NCI-H526 treated with DMSO at 0.1 percent for 48 hours (cell line): ENCODE measurements at places on chromosomes 13 and 19.

DNA sequence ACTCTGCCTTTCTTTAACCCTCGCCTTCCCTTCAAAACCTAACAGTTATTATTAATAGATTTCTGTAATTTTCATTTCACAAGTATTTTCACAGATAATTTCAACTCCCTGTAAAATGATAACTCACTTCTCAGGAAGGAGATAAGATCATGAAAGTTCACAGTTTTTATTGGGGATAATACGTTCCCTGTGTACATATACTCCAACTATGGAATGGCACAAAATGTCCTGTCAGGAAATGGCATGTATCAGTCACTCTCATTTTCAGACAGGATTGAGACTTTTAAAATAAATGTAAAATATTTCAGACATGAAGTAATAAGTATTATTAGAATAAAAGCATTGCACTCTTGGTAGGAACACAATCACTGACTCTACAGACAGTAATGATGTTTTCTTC is 932 bp upstream of the TRAPPC2B start:
- DNase-seq, result no peak

DNA sequence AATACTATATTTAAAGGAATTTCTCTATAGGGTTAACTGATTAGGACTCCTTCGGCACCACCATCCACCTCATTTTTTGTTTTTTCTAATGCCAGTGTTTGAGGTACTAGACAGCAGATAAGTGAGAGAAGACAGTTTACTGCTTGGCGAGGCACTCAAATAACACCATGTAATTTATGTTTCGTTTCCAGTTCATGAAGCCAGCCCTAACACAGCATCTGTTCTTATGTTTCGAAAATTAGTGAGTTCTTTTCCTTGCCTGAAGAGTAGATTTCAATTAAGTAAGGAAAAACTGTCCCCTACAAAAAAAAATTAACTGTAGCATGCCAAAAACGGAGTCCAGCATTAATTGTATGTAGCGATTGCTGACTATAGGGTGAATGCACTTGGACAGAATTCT is 409.1 kb downstream of the TBC1D4 start:
- no peak for DNase-seq

DNA sequence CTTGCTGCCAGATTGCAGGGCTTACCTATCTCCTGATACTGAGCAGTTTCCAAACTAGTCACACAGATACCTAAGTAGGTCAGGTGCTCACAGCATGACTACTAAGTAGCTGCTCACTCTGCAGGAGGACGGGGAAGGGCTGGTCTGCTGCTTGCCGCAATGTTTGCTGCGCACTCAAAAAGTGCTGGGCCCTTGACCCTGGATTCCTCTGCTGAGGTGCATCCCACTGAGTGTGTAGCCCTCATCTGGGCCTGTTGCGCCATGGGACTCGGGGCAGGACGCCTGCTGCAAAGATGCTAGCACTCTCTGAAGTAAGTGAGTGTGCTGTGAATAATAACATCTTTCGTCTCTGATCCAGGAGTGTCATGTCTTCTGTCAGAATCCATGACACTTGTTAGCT is 59.2 kb upstream of the MEDAG start:
- no peak for DNase-seq

DNA sequence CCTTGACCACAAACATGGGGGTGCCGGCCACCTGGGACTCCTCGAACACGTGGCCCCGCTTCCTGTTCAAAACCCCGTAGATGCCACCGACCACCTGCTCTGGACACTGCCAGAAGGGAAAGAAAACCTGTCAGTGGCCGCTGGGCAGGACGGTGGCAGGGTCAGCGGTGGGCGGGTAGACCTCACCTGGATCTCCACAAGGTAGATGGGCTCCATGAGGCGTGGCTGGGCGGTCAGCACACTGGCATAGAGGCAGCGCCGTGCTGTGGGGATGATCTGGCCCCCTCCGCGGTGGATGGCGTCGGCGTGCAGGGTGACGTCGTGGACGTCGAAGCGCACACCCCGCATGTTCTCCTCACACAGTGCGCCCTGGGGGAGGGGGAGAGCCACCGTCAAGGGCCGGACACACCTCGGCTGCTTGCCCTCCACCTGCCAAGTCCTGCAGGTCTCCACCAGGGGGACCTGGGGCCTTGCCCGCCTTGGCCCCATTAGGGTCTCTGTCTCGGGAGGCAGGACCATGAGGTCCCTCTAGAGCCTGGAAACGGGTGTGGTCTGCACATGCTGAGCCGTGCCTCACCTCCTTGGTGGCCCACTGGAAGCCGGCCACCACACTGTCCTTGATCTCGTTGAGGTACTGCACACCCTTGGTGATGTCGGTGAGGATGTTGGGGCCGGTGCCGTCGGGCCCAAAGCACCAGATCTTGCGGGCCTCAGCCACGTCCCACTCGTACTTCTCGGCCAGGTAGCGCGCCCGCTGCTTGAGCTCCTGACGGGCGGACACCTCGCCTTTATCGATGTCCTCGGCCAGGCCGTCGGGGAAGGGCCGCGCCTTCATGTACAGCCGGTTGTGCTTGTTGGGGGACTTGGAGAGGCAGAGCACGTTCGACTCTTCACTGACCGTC is 6.6 kb upstream of the DAPK3 start:
- DNase-seq, result no peak

- DNase-seq, result no peak
These were observed 878.8 kb upstream of the KLHL1 start for GRCh38 chr13:70987043-70987442.

DNA sequence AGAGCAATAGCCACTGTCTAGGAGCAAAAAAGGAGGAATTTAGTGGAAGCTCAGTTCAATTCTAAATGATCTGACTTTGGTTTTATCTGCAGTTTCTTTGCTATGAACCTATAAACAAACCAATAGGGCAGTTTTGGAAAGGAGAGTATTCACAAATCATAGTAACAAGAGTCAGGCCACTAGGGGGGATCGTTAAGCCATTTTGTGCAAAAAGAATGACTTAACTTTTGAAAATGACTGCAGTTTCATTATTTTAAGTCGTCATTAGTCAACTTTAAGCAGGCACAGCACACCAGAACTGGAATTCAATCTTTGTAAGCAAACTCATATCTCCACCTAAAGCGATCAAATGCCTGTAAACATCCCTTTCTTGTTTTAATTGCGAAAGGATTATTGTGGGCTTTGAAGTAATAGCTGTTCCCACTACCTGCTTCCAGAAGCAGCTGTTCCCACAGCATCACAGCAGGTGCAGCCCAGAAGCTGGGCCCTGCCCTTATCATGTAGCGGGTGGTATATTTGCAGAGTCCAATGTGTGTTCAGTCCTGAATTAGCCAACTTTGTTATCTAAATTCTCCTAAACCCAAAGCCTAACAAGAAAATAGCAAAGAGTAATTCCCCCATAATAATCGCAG is 51.5 kb downstream of the SOX21 start:
- peak; percentile 58 for DNase-seq

DNA sequence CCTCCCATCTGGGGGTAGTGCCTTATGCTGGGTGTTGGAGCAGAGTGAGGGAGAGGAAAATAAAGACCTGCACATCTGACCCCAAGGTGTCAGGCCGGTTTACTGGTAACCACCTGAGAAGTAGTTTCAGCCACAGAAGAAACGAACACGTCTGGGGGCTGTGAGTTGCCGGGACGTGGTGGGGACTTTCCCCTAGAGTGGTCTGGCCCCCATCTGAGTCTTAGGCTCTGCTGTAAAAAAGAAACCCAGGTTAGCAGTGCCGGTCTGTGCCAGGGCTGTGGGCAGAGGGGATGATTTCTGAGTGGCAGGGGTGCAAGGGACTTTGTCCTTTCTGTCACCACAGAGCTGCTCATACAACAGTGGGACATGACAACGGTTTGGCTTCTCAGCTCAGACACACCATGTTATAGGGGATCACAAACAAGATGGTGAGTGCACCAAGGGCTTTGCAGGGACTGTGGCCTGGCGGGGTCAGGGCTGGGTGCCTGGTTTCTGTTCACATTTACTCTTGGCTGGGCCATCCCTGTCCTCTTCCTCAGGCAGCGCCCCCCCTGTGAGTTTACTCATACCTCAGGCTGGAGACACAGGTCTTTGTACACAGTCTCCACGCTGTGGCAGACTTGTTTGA is 9.0 kb downstream of the GCDH start:
- no peak for DNase-seq

DNA sequence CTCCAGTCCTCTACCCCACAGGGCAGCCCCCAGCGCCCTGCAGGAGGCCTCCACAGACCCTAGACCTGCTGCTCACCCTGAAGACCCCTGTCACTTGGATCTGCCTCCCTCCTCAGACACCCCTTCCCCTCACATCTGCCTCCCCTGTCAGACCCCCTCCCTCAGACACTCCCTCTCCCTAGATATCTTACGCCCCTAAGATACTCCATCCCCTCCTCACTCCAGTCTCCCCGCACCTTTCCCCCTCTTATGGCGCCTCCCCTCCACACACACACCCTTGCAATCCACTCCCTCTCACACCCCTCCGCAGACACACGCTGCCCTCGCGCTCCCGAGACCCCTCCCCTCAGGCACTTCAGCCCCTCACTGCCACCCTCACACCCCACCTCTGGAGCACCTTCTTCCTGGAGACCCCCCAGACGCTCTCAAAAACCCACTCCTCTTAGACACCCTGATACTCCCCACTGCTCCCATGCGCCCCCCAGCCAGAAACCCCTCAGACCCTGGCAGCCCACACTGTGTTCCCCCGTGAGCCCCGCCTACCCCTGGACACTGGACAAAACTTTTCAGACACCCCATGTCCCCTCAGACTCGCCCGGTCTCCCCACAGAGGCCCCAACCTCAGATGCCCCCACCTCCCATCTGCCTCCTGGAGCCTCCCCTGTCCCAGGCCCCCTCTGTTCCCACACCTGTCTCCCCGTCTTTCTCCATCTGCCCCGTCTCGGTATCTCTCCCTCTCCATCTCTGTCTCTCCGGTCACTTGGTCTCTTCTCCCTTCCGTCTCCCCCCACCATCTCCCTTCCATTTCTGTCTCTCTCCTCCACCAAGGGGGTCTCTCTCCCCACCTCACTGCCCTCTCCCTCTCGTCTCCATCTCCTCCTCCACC is 14.5 kb downstream of the ERFL start:
- no peak for DNase-seq

- DNase-seq, result no peak
These were observed 422.1 kb downstream of the COG6 start for GRCh38 chr13:40077396-40078027.

GRCh38 chr13:86446311-86446710 is 647.1 kb upstream of the SLITRK6 start:
- no peak for DNase-seq

GRCh38 chr19:20269461-20269860 is 102.4 kb downstream of the ZNF486 start:
- no peak for DNase-seq

DNA sequence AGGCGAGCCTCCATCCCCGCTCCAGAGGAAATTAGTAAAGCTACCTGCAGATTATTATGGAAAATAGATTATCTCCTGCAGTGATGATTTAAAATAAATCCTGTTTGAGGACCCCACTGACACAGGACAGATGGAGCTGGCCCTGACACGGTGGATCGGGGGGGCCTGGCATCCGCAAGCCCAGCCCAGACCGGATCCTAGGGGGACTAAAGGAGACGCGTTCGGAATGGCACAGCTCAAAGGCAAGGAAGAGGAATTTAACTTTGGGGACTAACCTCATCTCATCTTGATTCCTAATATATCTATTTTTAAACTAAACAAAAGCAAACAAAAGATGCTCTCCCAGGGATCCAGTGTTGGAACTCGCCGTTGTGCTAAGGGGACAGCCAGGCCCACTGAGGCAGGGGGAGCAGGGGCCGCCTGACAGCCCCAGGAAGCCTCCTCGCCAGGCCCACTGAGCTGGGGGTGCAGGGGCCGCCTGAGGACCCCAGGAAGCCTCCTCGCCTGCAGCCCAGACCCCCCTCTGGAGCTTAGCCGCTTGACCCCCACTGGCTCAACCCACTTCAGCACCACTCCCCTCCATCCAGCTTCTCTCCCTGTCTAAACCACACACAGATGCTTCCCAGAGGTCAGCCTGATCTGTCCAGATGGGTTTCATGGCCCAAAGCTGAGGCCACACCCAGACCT is 78.6 kb downstream of the SPACA7 start:
- no peak for DNase-seq

- DNase-seq, result no peak
These were observed 5.0 kb upstream of the SLC46A3 start for GRCh38 chr13:28723806-28724205.

GRCh38 chr19:55152017-55152416 is 3.0 kb upstream of the TNNT1 start:
- no peak for DNase-seq

DNA sequence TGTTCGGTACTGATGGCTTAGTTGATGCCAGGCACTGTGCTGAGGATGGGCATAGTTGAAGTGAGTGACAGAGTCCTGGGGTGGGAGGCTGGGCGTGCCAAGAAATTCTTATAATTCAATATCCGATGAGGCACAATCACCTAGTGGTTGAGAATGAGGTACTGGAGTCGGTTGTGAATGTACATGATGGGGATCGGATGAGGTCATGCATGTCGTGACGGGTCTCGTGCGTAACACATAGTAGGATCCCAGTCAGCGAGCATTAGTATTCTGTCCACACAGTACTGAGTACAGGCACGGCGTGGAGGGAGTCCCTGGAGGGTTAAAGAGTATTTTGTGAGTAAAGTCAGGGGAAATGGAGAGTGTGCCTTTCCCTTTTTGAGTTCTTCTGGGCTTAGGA is 2.8 kb downstream of the SAFB start:
- DNase-seq, result no peak

GRCh38 chr13:101474419-101474957 is 22.0 kb downstream of the ITGBL1 start:
- DNase-seq, result no peak

DNA sequence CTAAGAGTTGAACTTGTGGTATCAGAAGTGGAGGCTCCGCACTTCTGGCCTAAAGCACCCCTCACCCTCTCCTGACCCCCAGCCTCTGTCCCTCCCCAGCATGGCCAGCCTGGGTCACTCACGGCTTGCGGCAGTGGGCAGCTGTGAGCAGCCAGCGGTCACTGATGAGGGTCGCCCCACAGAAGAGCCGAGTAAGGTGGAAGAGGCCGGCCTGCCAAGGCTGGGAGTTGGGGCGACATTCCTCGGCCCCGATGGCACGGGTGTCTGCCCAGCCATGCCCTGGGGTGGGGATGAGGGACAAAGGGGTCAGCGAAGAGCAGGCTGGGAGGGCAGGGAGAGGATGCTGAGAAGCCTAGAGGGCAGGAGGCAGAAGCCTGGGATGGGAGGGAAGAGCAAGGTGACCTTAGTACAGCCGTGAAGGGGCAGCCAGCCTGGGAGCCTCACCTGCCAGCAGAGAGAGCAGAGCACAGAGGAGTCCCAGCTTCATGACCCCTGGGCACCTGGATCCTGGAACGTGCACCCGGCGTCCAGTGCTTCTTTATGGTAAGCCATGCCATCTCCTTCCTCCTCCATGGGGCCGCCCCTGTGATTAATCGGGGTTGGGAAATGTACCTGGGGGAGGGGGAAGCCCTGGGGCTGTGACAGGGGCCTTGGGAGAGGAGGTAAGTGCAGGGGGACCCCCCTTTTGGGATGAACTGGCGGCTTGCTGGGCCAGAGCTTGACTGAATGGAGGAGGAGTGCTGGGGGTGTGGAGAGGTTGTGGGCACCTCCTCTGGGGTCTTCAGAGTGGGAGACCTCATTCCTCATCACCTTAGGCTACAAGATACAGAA is 7.9 kb upstream of the KLK8 start:
- no peak for DNase-seq

GRCh38 chr19:5479958-5480357 is 24.7 kb downstream of the ZNRF4 start:
- DNase-seq, result no peak

- no peak for DNase-seq
These were observed 1637.4 kb downstream of the PCDH9 start for GRCh38 chr13:65592731-65593130.

GRCh38 chr19:7912144-7912696 is 2.4 kb upstream of the TGFBR3L start:
- no peak for DNase-seq
